ENCODE measurements at places on chromosomes 13 and 19.

- no peak for DNase-seq
Measured at GRCh38 chr13:73245246-73245645, 186.4 kb downstream of the KLF5 start.

DNA sequence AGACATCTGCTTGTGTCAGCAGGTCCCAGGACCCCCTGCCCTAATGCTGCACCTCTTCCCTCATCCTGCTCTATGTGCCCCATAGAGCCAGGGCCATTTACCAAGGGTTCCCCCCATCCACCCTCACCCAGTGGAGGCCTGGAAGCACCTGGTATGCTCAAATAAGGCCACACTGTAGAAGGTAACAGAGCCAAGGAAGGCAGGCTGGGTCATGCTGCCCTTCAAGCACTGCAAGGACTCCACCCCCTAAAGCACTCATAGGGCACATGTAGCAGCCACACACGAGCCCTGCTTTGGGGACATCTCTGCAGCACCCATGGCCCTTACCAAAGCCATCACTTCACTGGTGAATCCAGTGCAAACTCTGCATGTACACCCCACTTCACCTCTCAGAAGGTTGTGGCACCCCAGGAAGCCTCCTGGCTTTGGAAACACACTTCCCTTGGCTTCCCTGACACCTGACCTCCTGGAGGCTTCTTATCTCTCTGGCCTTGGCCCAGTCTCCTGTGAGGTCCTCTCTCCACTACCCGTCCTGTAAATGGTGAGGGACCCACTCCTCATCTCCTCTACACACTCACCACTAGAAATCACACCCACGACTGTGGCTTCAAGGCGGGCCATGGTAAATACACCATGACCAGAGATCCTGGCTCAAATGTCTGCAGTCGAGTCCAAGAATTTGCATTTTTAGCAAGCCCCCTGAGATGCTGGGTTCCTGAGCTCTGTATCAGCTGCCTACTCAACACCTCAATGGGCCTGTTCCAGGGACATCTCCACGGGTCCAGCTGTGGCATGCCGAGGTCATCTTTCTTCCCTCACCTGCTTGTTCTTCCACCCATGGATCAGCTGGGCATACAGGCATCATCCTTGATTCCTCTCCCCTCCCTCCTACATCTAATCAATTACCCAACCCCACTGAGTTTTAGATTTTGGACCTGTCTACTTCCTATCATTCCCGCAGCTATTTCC lies 80.9 kb upstream of the DOCK9 start:
- no peak for DNase-seq

DNA sequence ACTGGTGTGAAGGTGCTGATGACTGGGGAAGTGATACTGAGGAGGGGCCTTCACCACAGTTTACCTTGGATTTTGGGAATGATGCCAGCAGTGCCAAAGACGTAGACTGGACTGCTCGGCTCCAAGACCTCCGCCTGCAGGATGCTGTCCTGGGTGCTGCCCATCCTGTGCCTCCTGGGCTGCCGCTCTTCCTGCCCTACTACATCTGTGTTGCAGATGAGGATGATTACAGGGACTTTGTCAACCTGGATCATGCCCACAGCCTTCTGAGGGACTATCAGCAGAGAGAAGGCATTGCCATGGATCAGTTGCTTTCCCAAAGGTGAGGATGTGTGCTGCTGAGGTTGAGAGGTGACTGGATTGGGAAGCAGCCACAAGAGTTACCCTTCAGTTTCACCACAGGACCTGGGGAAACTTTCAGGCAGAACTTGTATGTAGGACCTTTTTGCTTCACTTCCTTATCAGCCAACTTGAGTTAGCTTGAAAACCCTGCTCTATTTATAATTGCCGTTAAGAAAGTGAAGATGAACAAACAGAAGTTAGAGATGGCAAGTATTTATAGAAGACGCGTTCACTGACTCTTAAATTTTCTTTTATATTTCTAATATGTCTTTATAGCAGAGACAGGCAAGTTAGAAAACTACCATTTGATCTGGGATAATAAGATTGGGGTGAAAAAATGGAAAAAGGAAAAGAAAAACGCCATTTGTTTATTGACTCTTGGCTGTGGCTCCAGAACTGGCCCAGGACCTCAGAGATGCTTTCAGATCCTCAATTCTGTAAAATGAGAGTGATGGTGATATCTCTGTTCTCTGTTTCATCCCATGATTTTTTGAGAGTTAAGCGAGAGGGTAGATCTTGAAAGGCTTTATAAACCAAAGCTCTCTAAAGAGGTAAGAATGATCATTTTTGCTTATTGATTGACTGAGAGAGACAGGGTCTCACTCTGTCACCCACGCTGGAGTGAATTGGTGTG lies 5.3 kb downstream of the PDCD2L start:
- DNase-seq = no peak

- no peak for DNase-seq
Measured at GRCh38 chr19:53579518-53579917, 41.6 kb downstream of the ZNF331 start.

GRCh38 chr13:41756198-41756880 lies 204.6 kb downstream of the VWA8 start:
- DNase-seq = no peak

DNA sequence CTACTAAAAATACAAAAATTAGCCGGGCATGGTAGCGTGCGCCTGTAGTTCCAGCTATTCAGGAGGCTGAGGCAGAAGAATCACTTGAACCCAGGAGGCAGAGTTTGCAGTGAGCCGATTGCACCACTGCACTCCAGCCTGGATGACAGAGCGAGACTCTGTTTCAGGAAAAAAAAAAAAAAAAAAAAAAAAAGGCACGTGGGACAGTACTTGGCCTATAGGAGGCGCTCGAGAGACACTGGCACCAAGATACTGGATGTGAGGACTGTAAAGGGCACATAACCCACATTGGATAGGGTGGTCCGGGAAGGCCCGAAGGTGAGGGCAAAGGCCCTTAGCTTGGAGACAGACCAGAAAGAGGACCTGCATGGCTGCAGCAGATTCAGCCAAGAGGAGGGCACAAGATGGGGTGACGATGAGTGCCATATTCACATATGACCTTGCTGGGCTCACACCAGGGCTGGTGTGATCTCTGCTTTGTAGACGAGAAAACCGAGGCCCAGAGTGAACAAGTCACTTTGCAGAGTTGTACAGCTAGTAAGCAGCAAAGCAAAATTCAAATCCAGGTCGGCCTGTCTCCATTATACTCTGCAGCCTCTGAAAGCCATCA lies 89.4 kb downstream of the DPF1 start:
- no peak for DNase-seq

DNA sequence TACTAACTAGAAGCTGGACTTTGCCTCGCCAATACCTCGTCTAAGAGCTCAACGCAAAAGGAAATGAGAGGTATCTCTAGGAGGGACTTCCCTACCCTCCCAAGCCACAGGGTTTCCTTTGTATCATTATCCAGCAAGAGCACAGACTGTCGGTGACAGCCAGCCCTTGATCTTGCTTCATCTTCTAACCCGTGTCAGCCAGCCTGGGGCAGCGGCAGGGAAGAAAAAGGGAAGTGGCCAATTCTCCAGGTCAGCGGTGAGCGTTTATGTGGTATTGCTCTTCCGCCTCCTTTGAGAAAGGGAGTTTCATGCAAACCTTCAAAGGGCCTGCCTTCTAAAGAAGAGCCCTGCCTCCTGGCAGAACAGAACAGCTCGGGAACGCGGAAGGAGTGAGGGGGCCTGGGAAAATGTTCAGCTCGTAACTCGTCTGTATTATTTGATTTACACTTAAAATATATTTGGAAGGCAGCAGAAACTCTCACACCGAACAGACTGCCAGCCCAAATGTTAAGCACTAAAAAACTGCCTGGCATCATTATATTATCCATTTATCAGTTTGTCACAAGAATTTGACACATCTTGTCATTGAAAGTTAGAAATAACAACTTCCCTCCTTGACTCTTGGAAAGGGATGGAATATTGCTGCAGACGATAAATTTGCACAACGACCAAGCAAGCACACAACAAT lies 41.8 kb downstream of the EFNB2 start:
- no peak for DNase-seq

DNA sequence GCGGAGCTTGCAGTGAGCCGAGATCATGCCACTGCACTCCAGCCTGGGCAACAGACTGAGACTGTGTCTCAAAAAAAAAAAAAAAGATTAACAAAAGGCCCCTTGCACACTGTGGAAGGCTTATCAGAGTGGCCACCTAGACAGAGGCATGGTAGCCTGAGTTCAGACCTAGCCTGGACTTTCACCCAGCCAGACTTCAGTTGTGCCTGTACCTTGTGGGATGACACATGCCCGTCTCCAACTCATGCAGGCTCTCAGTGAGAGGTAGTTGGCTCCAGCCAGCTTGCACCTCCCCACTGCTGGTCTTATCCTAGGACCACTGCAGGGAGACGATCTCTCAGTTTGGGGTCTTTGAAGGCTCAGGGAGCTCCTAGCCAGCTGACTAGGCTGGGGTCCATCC lies 52.2 kb downstream of the GATAD2A start:
- no peak for DNase-seq

All from iPS DF 6.9 (cell line).